Prostate gland (tissue), 2 donors: ENCODE measurements at places on chromosomes 6 and 20. TPM values are rescaled to one million over a fixed set of nuclear protein-coding genes. Genes with fewer than 3 reads are reported as not detected.

- peaks cover 8% of the 10 kb centered on the region for H3K4me1 ChIP-seq
- no peak overlapping the region for H3K27ac ChIP-seq
Observed at GRCh38 chr20:63177785-63178445, 38.0 kb downstream of the YTHDF1 start.

DNA sequence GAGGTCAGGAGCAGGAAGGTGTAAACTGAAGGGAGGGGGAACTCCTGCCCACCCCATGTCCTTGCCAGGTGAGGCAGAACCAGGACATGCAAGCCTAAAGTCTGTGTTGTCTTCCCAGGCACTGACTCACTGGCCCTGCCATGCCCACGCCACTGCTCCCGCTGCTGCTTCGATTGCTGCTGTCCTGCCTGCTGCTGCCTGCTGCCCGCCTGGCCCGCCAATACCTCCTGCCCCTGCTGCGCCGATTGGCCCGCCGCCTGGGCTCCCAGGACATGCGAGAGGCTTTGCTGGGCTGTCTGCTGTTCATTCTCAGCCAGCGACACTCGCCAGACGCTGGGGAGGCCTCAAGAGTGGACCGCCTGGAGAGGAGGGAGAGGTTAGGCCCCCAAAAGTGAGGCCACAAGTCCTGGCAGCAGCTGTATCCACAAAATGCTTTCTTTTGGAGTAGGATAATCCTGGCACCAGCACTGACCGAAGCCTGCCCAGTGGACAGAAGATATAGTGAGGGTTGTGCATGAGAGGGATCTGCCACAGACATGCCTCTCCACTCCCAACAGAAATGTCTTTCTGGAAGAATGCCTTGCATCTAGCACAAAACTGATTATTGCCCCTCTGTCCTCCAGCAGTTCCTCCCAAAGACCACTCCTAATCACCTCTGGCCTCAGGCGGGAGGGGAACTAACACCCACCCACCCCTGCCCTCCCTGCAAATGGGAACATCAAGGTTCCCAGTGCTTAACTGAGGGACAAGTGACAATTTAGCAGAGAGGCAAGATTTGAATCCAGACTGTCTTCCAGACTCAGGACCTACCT, 812 bp downstream of the MYMX start:
- H3K27ac ChIP-seq, result no peak overlapping the region
- DNase-seq, result no peak
- peaks cover 14% of the 10 kb centered on the region for H3K4me1 ChIP-seq
- H3K27me3 ChIP-seq, result no peaks in the 10 kb centered on the region
- no peak overlapping the region for H3K4me3 ChIP-seq
- H3K36me3 ChIP-seq, result no peaks in the 10 kb centered on the region

GRCh38 chr20:49529470-49529869, 38.5 kb downstream of the PTGIS start:
- H3K4me3 ChIP-seq, result no peak overlapping the region
- no peaks in the 10 kb centered on the region for H3K36me3 ChIP-seq
- H3K27ac ChIP-seq, result no peak overlapping the region
- DNase-seq, result no peak

DNA sequence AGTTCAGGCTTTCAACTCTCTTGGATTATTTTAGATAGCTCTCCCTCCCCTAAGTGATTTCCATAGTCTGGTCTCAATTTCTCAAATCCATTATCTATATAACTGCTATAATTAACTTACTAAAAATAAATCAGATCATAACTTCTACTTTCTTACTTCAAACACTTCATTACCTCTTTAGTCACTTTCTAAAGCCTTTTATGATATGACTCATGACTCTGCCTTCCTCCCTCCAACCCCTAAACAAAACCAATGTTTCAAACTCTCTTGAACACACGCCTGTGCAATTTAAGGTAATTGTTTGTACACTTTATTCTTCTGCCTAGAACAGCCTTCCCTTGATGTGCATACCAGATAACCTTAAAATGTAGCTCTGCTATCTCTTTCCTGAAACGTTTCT, 100.5 kb downstream of the LMBRD1 start:
- H3K27me3 ChIP-seq, result no peaks in the 10 kb centered on the region
- no peak for DNase-seq
- H3K4me1 ChIP-seq, result no peaks in the 10 kb centered on the region

- no peaks in the 10 kb centered on the region for H3K36me3 ChIP-seq
- DNase-seq, result no peak
- no peaks in the 10 kb centered on the region for H3K4me1 ChIP-seq
- no peak overlapping the region for H3K27ac ChIP-seq
Observed at GRCh38 chr6:149473080-149474052, 11.4 kb downstream of the ZC3H12D start.

DNA sequence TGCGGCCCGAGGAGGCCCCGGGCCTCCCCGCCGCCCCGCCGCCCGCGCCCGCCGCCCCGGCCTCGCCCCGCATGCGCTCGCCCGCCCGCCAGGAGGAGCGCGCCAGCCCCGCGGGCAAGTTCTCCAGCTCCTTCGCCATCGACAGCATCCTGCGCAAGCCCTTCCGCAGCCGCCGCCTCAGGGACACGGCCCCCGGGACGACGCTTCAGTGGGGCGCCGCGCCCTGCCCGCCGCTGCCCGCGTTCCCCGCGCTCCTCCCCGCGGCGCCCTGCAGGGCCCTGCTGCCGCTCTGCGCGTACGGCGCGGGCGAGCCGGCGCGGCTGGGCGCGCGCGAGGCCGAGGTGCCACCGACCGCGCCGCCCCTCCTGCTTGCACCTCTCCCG, 1.5 kb downstream of the FOXQ1 start:
- H3K27me3 ChIP-seq, result no peaks in the 10 kb centered on the region
- no peaks in the 10 kb centered on the region for H3K36me3 ChIP-seq
- DNase-seq, result no peak

The SYNDIG1 gene
- 4.5 TPM for total RNA-seq

The TCF21 gene
- 9.7 TPM for total RNA-seq

The CRYBG1 gene
- 39.9 TPM for total RNA-seq

The PRR18 gene
- total RNA-seq, result 0.27 TPM

The ABHD16B gene
- total RNA-seq, result 1.6 TPM

The PRSS35 gene
- 2.4 TPM for total RNA-seq
